ENCODE measurements at places on chromosomes 6 and 20. TPM values are rescaled to one million over a fixed set of nuclear protein-coding genes. Genes with fewer than 3 reads are reported as not detected.

The PROCR gene
- total RNA-seq = 21.3 TPM

The IPCEF1 gene
- 0.44 TPM for total RNA-seq

The MYLIP gene
- 28.2 TPM for total RNA-seq

GRCh38 chr6:166779963-166780683 is 153.1 kb upstream of the RPS6KA2 start:
- no peaks in the 10 kb centered on the region for H3K36me3 ChIP-seq
- no peaks in the 10 kb centered on the region for H3K4me1 ChIP-seq
- H3K27ac ChIP-seq = no peak overlapping the region
- no peak overlapping the region for H3K4me3 ChIP-seq

DNA sequence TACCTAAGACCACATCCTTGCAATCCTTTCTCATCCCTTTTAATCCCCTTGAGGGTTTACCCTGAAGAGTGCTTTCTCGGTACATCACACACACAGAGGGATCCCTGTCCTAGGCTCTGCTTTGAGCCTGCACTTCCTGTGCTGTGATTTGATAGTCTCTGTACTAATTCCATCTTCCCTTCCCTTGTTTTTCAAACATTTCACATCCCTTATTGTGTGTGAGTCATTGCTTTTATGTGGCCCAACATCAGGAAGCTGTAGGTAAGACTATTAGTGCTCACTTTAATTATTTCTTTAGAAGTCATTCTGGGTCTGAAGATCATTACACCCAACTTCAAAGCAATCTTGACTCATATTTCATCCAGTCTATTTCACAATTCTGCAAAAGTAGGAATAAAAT is 57.2 kb upstream of the ANKEF1 start:
- no peak overlapping the region for H3K27ac ChIP-seq
- H3K27me3 ChIP-seq = no peaks in the 10 kb centered on the region
- no peak for DNase-seq
- no peaks in the 10 kb centered on the region for H3K4me1 ChIP-seq
- no peaks in the 10 kb centered on the region for H3K36me3 ChIP-seq

DNA sequence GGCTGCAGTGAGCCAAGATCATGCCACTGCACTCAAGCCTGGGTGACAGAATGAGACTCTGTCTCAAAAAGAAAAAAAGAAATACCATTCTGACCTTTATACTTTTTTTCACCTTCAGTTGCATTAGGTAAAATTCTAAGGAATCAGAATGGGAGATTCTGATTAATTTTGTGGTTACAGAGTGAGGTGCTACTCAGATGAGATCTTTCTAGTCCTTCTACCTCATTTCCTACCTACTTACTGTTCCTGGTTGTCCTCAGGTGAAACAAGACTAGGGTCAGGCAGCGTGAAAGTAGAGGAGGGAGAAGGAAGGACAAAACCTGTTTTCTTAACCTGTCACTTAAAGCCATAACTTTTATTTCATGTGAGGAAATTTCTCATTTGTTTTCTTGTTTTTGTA is 63.7 kb downstream of the MTFR2 start:
- DNase-seq = no peak
- no peak overlapping the region for H3K4me3 ChIP-seq
- no peaks in the 10 kb centered on the region for H3K36me3 ChIP-seq
- H3K27me3 ChIP-seq = no peaks in the 10 kb centered on the region
- H3K27ac ChIP-seq = no peak overlapping the region

DNA sequence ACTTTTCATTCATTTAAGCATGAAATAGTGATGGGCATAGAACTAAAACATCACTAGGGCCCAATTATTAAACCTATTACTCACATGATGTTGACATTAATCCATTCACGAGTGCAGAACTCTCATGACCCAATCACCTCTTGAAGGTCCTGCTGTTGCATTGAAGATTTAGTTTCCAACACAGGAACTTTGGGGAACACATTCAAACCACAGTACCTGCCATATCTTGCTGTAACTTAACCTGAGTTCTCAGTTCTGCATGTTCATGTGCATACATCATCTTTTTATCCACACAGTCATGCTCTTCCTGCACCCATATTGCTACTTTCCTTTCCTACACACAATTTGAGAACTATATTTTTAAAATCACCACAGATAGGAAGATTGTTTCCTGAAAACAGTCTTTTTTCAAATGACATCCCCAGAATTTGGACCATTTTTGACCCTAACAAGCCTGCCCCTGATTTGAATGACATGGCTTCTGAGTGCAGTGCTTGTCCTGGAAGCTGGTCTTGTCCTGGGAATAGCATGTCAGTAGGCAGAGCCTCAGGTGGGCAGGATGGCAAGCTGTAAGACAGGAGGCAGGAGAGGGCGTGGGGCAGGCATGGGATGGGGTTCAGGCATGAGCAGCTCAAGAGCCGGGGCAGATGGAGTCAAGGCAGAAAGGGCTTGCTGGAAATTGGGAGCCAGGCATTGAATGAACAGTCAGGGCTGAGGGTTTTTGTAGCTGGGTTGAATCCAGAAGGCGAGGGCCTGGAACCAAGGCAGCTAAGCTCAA is 49.2 kb upstream of the FOXC1 start:
- H3K4me1 ChIP-seq = no peaks in the 10 kb centered on the region
- H3K36me3 ChIP-seq = no peaks in the 10 kb centered on the region
- H3K4me3 ChIP-seq = no peak overlapping the region
- no peak for DNase-seq

- no peaks in the 10 kb centered on the region for H3K27me3 ChIP-seq
Measured at GRCh38 chr20:59448196-59448595, 147.8 kb downstream of the EDN3 start.

- no peaks in the 10 kb centered on the region for H3K4me1 ChIP-seq
- no peak for DNase-seq
- no peaks in the 10 kb centered on the region for H3K36me3 ChIP-seq
Measured at GRCh38 chr20:39302312-39302711, 340.2 kb downstream of the DHX35 start.
